Ammon's horn (tissue), 1 donor: ENCODE measurements at places on chromosomes 4 and X.

- DNase-seq = no peak
Measured at GRCh38 chr4:10761903-10762302, 77.3 kb upstream of the CLNK start.

GRCh38 chrX:130114141-130114588 lies 3.9 kb upstream of the ELF4 start:
- DNase-seq = no peak

DNA sequence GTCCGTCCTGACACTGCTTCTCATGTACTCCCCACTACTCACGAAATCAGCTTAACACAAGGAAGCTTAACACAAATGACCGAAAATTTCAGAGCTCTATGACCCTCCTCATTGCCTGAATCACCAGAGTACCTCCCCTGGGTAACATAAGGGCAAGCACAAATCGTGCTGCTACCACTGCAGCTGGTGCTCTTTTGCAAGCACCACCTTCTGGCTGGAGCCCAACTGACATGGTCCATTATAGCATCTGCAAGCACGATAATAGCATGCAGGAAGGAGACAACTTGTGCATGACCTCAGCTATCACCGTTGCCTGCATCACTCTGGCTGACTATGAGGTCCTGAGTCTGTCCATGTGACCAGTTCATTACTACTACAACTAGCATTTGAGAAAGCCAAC lies 308.0 kb downstream of the TEX13C start:
- no peak for DNase-seq

DNA sequence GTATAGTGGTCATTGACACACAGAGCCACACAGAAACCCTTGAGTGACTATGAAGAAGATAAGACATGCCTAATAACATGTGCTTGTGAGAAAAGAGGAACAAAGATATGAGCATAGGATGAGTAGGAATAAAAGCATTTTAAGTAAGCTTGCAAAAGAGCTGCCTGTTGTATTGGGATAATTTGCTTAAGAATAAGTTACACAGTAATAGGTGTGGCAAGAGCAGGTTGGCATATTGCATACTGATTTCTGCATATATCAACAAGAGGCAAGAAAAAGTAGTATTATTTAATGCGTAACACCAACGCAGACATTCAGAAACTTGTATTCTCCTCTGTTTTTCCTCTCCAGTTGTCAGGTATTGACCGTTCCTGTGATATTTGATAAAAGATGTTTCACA lies 111.5 kb upstream of the UGT8 start:
- DNase-seq = no peak

DNA sequence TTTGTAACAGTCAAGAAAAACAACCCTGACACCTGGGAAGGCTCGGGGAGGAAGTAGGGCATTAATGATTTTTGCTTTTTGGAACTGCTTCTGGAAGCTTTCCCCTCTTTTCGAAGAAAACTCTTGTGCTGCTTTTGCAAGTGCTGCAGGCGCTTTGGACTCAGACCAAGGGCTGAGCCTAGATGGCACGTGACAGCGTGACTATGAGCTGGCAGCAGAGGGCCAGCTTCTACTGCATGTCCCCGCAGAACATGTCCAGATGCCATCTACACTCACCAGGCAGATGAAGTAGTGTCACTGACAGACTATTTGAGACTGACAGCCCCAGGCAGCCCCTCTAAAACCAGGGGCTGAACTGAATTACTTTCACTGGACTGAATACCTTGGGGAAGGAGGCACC lies 6.2 kb downstream of the NR0B1 start:
- peak; percentile 56 for DNase-seq

- peak; percentile 25 for DNase-seq
Measured at GRCh38 chr4:26061248-26061986, 147.4 kb downstream of the SMIM20 start.

DNA sequence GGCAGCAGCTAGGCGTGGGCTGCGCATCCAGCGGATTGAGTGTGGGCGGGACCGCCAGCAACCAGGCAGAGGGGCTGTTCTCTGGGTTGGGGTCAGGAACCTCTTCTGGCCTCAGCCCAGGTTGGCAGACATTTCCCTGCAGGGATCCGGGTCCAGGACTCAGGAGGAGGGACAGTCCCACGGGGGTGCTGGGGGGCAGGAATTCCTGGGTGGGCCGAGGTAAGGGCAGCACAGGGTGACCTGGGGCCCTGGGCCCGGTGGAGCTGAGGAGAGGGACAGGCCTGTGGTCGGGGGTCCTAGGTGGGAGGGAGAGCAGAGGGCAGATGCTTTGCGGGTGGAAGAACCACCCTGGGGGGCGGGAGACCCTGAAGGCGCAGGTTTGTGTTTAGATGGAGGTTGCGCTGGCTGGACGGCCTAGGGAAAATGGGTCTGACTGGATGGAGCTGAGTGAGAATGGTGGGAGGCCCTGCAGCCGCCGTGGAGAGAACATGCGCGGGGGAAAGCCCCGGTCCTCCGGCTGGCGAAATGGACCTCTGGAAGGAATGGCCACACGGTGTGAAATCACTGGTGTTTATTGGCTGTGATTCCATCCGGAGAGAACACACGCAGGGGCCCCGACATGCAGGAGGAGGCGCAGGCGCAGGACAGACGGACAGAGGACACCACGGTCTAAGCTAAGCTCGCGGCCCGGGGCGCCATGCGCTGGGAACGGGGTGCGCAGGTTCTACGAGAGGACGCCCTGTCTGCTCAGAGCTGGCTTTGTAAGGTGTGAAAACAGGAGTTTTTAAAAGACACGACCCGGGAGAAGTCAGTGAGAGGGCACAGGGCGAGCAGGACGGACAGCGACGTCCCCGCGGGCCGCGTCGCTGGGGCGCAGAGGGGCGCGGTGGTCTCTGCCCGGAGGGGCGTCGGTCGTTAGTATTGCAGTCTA lies 41.3 kb downstream of the CPLX1 start:
- no peak for DNase-seq

DNA sequence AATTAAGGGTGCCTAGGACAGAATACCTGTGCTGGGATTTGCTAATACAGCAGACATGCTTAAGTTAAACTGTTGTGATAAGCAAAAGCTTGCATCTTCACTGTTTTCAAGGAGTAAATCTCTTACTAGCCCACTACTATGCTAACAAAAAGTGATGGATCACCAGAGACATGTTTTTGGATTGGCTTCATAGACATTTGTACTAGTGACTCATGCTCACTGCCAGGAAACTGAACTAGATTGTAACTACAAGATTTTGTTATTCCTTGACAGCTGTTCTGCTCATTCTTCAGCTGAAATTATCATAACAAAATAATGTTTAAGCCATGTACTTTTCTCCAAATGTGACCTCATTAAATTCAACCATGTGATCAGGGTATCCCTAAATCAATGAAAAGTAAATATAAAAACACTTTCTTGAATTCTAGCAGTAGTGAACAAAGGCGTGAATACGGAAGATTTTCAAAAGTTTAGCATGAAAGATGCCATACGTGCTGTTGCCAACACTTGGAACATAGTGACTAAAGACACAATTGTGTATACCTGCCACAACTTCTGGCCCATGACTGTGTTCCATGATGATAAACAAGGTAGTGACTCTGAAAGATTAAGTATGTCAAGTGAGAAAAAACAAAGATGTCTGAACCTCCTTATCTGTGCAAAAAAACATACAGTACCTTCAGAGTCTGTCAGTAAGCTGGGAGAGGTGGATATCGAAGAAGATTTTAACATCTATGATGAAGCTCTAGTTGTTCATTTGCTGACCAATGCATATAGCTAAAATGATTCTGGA lies 154.0 kb downstream of the BTC start:
- DNase-seq = no peak

DNA sequence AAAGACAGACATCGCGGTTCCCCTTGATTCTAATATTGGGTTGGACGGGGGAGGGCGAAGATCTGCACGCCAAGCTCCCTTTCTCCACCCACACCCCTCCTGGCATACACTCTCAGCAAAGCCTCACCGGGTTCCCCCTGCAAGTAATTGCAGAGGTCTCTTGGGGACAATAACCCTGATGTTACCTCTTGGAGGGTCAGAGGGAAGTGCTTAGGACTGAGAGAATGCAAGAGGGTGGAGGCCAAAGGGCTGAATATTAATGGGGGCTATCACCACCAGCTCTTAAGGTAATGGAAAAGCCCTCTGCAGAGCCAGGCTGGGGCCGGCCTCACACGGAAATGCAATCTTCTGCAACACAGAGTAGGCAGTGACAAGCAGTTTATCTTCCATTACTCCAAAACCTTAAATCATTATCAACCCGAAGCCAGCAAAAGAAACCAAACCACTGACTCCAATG lies 344.1 kb upstream of the GATB start:
- DNase-seq = peak; percentile 66

DNA sequence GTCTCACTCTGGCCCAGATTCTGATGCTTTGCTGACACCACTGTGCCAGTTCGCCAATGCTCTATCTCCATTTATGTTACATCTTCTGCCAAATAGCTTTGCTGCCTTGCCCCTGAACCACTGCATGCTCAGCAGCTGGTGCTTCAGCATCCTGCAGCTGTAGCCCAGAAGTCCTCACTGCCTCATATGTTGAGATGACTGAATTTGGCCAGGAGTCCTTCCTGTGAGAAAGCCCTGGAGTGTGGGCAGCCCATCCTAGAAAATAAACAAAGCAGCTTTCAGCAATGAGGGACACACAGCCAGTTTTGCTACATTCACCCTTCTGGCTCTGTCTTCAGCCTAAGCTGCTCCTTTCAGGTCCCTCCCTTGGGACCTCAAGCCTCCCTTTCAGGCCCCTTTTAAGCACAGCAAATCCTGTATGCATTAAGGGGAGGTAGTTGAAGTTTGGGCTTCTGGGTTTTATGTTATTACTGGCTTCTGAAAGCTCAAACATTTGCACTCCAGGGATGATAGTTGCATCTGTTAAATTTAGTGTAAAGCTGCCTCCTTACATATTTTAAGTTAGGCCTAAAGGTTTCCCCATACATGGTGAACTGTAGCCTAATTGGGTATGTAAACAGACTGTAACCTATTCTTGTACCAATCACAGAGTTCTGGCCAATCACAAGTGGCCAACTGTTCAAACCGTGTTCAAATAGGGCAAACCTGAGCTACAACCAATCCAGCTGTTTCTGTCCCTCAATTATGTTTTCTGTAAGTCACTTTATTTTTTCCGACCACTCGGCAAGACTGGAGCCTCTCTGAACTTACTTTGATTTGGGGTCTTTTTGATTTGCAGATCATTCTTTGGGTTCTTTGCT lies 2.1 kb upstream of the TMEM165 start:
- DNase-seq = peak; percentile 74

- DNase-seq = no peak
Measured at GRCh38 chrX:24082447-24082846, 27.7 kb downstream of the EIF2S3 start.

DNA sequence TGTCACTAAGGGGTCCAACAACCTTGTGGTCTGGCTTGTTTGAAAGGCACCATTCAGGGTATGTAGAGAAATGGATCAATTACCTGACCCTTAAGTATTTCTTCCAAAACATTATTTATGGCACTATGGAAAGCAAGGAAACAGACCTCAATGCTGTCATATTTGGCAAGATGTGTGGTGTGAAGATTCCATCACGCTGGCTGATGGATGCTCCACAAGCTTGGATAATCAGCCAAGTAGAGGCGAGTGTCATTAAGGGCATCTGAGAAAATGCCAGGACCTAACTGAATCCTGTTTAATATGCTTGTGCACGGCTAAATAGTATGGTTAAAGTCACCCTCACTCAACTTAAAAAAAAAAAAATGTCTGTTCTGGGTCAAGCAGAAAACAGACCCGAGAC lies 120.7 kb downstream of the COMMD8 start:
- DNase-seq = no peak

DNA sequence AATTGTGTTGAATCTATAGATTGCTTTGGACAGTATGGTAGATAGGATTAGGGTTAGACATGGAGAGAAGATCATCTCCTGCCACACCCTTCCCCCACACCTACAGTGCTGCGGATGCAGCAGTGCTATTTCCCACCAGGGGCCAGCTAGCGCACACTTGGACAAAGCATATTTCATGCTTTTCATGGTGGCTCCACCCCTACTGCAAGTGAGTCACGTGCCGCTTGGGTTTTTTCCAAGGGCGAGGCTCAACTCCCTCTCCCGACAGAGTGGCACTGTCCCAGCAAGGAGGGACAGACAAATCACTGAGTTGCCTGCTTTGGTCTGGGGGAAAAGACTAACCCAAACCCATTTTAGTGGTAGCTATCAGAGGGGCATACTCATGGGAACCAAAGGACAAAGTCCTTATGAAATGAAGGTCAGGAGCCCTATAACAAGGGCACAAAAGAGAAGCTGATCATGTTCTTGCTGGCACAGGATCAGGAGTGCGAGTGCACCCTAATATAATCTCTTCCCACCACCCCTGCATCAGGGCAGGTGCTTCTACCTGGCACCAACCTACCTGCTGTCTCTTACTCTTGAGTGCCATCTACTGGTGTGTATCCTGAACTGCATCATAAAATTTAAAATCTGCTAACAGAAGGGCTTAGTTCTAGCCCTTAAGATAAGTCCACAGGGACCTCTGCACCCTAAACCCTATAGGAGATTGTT lies 55.1 kb upstream of the PGAM4 start:
- DNase-seq = no peak

DNA sequence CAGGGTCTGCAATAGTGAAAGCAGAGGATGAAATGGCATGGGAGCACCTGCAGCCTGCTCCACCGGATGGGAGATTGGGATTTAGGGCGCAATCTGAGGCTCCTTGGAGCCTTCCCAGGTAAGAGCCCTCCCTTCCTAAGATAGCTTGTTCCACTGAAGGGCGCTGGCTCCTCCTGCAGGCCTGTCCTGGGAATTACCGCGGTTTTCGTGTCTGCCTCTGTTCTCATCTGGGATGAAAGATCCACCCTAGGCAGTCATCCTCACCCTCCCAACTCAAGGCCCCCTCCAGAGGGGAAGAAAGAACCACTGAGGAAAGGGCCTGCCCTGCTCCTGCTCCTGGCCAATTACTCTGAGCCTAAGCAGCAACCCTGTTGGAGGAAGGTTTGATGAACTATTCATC lies 547.5 kb downstream of the SMARCA1 start:
- peak; percentile 14 for DNase-seq

DNA sequence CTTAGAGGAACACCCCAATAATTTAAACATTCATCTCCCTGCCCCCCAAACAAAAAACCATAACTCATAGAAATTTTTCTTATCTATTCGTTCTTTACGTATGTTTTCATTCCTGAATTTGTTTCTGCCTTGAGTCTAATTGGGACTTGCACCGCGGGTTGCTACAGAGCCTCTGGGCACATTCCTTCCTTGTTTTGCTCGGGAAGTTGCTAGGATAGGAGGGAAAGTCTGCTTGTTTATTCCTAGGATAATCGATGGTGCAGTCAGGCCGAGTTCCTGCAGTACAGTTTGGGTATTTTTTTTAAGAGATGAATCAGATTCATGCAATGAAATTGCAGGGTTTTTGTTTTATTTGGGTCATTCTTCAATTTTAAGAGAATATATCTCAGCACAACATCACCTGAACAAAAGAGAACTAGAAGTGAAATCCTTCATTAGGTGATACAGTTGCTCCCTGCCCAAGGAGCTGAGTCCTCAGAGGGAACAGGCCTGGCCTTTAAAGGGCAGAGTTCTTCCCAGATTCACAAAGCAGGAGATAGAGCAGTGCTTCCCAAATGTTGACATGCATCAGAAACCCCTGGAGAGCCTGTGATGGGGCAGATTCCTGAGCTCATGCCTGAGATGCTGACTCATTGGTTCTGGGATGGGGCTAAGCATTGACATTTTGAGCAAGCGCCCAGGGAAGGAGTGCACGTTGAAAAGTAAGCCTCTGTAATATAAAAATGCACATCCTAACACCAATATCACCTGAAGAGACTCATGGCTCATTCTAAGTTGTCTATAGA lies 114.9 kb upstream of the FAM9B start:
- no peak for DNase-seq
